ENCODE measurements at places on chromosomes 11 and 22.
A peak's percentile ranks its signal among the peaks of the same experiment; 100 is the strongest.

GRCh38 chr22:46038516-46039430 lies 61.8 kb upstream of the WNT7B start:
- no peak for DNase-seq

DNA sequence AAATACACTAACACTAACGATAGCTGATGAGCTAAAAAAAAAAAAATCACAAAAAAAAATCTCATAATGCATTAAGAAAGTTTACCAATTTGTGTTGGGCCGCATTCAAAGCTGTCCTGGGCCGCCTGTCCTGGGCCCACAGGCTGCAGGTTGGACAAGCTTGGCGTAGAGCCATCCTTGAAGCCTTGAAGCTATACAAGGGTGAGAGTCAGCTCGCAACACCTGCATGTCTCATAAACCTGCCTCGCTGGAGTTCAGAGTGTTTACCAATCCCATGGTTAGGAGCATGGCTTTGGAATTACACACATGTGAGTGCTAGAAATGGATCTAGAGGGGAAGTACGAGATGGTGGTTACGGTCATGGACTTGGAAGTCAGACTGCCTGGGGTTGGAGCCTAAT lies 453.7 kb downstream of the INSC start:
- no peak for DNase-seq

DNA sequence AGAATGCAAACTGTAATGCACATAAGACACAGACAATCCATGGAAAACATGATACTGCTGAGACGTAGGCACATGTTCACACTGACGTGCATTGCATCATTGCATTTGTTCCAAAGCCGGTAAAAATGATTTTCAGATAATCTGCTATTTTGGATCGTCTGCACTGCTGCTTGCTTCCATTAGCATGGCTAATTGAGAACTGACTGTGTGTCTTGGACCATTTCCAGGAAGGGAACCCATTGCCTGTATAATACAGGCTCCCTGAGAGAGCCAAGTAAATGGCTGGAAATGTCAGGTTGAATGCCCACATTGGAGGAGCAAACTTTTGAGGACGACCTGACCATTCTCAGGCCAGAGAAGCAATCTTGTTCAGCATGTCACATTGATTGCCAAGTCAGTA lies 304.8 kb downstream of the ST3GAL4 start:
- no peak for DNase-seq

GRCh38 chr11:103901656-103902055 lies 134.8 kb upstream of the DDI1 start:
- no peak for DNase-seq

- DNase-seq, result no peak
Measured at GRCh38 chr11:119626871-119627270, 102.1 kb downstream of the NECTIN1 start.

GRCh38 chr11:15342163-15342562 lies 227.4 kb downstream of the INSC start:
- DNase-seq, result no peak

- no peak for DNase-seq
Measured at GRCh38 chr11:45879803-45880686, 5.4 kb upstream of the MAPK8IP1 start.

DNA sequence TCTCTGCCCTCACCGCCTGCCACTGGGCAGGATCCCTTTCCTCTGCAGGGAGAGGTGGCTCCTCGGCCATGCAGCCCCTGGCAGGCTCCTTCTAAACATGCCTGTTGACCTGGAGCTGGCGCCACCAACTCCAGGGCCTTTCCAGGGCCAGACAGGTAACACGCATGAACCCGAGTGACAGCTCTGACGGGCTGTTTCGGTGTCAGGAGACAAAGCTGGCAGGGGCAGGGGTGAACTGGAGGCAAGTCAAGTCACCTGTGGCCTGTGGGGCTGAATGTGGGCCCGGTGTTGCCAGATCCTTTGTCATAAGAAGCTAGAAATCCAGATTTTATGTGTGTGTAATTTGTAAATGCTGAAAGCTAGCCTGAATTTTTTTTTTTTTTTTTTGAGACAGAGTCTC lies 11.3 kb downstream of the C22orf23 start:
- no peak for DNase-seq

GRCh38 chr11:67345920-67346819 lies 7.2 kb downstream of the POLD4 start:
- no peak for DNase-seq

GRCh38 chr11:93587858-93588581 lies 44.8 kb upstream of the SMCO4 start:
- DNase-seq, result no peak

- no peak for DNase-seq
Measured at GRCh38 chr22:43953988-43954785, 1.1 kb upstream of the SAMM50 start.

GRCh38 chr11:9787981-9788521 lies 124.2 kb downstream of the SWAP70 start:
- no peak for DNase-seq

- no peak for DNase-seq
Measured at GRCh38 chr11:77542296-77542695, 47.5 kb upstream of the AQP11 start.

DNA sequence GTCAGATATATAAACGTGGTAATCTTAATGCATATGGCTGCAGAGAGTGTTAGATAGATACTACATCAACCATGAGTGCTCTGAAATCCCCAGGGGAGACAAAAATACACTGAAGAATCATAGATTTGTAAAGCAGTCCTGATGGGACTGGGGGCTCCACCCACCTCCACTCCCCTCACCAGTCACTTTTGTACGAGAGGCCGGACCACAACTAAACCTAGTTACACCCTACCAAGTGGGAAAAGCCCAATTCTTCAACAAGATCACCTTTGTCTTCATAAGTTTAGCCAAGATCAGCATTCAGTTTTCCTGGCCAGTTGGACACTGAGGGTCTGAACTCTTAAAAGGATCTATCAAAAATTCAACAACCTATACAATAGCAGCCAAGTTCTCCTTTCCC lies 1.5 kb downstream of the SF1 start:
- no peak for DNase-seq

DNA sequence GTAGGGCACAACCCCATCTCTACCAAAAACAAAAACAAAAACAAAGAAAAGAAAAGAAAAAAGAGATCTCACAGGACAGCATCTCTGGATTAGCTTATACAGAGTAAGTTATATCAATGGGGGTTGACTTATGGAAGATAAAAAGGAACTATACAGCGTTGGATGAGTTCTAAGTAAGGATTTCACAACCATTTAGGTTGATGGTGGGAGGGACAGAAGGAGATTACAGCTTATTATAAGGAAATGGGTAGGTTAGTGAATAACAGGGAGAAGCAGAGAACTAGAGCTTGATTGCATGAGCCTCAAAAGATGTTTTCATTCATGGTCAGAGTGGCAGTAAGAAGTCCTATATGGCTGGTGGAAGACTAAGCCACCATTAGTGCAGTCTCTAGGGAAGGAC lies 60.3 kb downstream of the CECR2 start:
- no peak for DNase-seq

DNA sequence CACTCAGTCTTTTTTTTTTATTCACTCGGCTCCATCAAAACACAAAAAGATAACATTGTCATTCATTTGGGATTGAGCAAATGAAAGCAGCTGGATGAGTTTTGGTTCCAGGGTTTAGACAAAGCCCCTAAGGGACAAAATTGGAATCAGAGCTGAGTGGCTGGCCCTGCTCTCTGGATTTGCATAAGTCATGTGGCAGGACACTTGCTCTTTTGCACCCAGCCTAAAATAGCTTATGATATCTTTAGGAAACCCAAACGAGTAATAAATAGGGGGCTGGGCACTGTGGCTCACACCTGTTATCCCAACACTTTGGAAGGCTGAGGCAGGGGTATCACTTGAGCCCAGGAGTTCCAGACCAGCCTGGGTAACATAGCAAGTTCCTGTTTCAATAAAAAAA lies 11.0 kb upstream of the TMEM121B start:
- no peak for DNase-seq

- DNase-seq, result no peak
Measured at GRCh38 chr22:27752771-27753170, 48.8 kb downstream of the MN1 start.

DNA sequence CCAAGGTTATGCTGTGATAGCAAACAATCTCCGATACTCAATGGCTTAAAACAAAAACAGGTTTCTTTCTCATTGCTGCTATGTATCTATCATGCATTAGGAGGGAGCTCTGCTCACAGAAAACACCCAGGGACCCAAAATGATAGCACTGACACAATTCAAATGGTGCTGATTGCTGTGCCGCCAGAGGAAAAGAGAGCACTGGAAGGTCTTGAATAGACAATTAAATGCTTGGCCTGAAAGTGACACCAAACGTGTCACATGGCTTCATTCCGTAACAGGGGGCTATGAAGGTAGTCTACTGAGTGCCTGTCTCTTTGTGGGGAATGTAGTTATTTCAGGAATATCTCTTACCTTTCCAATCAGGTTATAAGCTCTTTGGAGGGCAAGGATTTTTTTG lies 94.2 kb downstream of the FAR1 start:
- no peak for DNase-seq

DNA sequence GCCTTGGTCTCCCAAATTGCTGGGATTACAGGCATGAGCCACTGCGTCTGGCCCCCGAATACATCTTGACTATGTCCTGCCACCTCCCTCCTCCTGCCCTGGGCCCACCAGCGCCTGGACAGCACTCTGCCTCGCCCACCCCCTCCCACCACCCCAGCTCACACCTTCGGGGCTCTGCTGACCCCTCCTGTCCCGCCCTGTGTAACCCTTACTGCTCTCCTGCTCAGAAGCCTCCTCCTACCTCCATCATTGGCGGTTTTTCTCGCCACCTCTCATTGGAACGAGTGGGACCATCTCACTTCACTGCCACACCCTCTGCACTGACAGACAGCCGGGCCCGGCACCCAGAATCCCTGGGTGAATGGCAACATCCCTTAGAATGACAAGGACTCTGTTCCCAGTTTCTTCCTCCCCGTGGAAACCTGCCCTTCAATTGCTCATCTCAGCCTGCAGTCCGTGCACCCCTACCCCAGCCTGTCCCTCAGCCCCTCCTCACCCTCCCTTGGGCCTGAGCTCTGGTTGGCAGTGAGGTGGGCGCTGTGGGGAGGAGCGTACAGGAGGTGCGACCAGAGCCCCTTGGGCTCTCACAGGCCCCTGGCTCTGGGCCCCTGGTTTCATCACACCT lies 32.2 kb downstream of the LRRC74B start:
- no peak for DNase-seq

GRCh38 chr22:36544107-36544620 lies 15.2 kb upstream of the EIF3D start:
- no peak for DNase-seq

GRCh38 chr11:68854273-68854958 lies 12.7 kb upstream of the CPT1A start:
- DNase-seq, result no peak

DNA sequence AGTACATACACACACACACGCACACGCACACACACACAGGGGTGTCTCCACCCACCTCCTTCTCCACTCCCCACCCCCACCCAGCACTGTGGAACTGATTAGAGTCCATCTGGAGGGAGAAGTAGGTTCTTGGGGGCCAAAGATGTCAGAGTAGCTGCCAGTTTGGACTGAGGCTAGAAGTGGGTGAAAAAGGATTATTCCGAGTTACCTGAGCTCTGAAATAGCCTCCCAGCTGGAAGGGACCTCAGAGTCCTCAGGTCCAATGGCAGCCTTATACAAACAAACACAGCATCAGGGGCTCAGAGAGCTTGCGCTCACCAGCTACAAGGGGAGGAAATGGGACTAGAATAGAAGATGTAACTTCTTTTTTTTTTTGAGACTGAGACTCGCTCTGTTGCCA lies 20.8 kb downstream of the IL10RA start:
- no peak for DNase-seq

- DNase-seq, result no peak
Measured at GRCh38 chr22:31491218-31491962, 1.7 kb upstream of the EIF4ENIF1 start.

GRCh38 chr11:104259121-104259610 lies 95.2 kb upstream of the PDGFD start:
- DNase-seq, result no peak

- DNase-seq, result no peak
Measured at GRCh38 chr11:79082907-79083306, 357.9 kb downstream of the TENM4 start.

DNA sequence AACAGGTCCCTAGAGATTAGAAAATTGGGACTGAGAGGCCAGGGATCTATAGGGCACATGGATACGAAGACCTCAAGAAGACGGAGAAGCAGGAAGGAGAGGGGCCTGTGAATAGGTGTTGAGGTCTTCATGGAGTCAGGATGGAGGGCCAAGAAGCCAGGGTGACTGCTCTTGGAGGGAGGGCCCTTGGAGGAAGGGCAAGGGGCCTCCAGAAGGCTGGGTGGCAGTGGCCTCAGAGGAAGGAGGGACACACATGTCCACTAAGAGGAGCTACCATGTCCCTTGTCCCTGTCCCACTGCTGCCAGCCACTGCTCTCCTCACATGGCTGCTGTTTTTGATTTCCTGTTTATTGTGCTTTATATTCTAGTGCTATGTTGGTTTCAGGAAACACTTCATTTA lies 589.5 kb upstream of the B3GAT1 start:
- no peak for DNase-seq

DNA sequence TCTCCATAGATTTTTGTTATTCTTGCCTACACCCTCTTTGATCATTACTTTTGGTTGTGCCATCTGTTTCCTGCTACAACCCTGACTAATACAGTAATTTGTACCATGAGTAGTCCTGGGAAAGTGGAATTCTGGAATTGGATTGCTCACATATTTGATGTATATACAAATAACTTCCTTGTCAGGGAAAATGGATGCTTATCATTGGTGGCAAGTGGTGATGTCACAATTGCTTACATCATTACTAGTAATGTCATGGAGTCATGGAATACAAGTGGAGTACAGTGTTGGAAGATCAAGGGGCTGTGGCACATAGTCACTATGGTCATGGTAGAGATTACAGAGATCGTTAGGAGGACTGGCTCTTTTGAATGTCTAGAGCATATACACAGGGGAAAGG lies 24.4 kb downstream of the AASDHPPT start:
- no peak for DNase-seq

DNA sequence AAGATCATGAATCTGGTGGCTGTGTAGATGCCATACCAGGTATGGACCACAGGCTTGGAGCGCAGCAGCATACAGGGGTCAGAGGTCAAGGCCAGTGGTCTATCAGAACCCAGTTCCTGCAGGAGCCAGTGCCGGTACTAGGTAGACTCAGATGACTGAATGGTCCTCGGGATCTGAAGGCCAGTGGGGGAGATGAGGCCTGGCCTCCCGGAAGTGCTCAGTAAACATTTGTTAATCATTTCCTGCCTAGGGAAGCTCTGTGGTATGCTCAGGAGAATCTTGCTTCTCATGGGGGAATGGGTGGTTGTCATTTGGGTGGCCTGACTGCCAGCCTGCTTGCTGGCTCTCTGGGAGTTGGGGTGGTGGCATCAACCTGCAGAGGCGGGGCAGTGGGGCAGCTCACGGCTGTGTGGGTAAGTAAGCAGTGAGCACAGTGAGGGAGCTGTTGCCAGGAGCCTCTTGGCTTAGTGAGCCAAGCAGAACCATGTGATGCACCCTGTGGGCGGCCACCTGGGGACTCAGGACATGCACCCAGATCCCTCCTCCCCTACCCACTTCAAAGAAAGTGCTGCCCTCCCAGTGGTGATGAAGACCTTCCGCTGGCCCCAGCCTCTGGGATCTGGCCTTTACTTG lies 33.0 kb downstream of the PTPRJ start:
- peak; percentile 46 for DNase-seq
